ENCODE measurements at places on chromosomes 5 and 9.

- DNase-seq: no peak
Measured at GRCh38 chr9:34458959-34459340, 345 bp downstream of the DNAI1 start.

DNA sequence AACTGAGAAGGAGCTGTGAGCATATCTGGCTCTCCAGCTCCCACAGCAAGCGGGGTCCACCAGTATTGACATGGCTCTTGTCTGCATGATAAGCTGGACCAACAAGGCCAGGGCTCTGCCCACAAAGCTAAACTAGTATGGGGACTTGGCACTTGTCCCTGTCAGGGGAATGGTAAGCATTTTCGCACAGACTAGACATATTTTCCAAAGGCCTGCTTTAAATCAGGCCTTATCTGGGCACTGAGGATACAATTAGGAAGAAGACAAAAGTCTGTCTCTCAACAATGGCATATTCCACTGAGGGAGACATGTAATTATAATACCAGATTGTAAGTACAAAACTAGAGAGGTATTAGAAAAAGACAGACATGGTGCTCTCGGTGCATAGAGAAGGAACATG is 32.1 kb downstream of the CSF2 start:
- DNase-seq: no peak

GRCh38 chr9:134688231-134688630 is 46.6 kb downstream of the COL5A1 start:
- DNase-seq: no peak

- no peak for DNase-seq
Measured at GRCh38 chr5:97134634-97135033, 7.8 kb downstream of the LIX1 start.

- DNase-seq: no peak
Measured at GRCh38 chr9:132541870-132542830, 40.3 kb upstream of the BARHL1 start.

- DNase-seq: no peak
Measured at GRCh38 chr5:65728218-65728617, 6.2 kb downstream of the NLN start.

DNA sequence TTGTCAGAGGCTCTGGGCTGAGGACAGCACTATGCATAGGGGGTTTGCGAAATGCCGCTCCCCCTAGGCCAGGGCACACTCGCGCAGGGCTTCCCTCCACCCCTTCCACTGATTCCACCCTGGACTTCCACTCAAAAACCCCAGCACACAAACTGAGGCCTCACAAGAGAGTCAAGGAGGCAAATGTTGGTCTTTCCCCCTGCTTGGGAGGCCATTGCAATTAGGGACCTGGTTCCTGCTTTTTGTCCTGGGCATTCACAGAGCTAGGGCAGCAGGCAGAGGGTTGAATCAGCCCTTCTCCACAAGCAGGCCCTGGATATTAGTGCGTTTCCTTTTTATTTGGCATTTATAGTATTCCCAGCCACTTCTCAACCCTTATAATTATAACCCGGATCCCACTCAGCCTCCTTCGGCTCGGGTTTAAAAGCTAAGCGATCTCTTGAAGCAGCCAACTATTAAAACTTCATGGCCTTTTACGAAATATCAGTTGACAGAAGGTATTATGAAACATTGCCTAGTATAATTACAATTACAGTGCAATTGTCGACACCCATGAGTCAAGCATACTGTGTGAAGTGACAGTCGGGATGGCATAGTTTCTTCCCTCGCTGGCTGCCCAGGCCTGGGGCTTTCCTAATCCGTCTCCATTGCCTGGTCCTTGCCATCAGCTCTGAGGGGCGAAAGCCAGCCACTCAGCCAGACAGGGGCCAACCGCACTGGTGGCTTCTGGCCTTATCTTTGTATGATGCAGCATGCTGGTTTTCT is 285.5 kb upstream of the MAP3K1 start:
- no peak for DNase-seq

DNA sequence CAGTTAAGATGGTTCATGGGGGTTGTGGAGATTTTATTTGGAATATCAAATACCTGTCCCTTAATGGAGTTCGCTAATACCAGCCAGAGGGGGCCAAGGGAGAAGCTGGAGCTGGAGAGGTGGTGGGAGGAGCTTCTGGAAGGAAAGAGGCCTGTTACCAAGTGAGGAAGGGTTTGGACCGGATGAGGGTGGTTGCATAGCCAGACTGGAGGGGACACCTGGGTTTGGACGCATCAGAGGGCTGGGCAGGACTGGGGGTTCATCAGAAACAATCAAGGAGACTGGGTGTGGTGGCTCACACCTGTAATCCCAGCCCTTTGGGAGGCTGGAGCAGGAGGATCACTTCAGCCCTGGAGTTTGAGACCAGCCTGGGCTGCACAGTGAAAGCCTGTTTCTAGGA is 111.8 kb upstream of the IER5L start:
- DNase-seq: no peak

GRCh38 chr5:39624268-39624886 is 199.6 kb upstream of the DAB2 start:
- peak; percentile 62 for DNase-seq

- no peak for DNase-seq
Measured at GRCh38 chr9:101029315-101030085, 973 bp downstream of the PLPPR1 start.

- no peak for DNase-seq
Measured at GRCh38 chr5:137128012-137128411, 371.1 kb downstream of the SPOCK1 start.

GRCh38 chr5:52735139-52735538 is 52.6 kb upstream of the ITGA1 start:
- DNase-seq: no peak

- no peak for DNase-seq
Measured at GRCh38 chr5:95045181-95045965, 239.5 kb downstream of the MCTP1 start.

DNA sequence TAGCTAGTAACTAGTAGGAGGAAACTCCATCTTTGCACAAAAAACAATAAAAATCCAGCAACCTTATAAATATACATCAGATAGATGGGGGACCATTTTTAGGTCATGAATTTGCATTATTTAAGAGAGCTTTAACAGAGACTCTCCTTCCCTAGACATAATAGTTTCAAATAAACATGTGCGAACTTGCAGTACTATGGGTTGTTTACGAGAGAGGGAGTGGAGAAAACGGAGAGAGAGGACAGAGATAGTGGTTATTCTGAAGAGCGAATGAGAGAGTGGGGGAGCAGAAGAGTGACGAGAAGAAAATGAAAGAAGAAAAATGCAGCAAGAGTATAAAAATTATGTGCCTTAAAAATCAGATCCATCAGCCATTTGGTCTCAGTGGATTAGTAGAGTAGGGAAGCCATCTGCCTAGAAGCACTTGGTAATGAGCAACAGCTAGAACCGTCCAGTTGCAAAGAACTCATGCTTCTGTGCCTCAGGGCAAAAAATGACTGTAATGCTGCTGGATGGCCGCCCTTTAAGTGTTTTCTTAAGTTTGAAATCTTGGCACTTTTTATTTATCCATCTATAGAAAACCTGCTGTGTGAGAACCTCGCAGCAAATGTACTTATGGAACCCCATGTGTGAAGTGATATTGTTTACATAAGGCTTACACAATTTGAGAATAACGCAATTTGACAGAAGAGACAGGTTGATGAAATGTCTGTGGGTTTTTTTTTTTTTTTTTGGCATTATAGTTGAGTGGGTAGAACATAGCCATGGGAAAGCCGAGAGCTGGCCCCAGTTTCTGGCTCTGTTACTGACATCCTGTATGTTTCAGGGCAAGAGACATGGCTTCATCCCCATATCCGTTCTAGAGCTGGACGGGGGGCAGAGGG is 95.6 kb upstream of the ZNF608 start:
- no peak for DNase-seq

DNA sequence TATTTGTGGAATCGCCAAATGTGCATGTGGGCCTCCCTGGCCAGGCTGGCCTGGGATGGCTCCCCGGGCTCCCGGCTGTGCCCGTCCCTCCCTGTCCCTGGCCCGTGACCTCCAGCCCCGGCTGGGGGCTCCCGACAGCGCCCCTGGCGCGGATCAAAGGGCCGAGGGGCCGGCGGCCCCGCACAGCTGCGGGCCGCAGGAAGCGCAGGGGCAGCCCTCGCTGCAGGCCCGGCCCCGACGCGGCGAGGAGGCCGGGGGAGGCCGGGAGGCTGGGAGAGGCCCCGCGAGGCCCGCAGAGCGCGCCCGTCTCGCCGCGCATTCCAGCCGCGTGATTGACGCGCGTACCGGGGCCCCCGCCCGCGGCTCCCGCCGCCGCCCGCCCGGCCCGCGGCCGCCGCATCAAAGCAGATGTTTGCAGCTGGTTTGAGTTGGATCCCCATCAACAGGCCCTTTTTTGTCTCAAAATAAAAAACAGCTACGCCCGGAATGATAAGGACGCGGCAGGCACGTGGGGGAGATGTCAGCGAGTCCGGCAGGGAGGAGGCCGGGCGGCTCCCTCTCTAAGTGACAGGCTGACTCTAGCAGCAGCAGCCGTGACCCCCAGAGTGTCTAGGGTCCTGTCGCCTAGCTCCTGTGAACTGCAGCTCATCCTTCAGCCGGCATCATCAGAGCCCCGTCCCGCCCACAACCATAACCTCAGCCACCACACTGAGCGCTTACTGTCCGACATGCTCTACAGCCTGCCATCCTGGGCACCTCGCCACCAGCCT is 69.4 kb downstream of the LMX1B start:
- DNase-seq: no peak

DNA sequence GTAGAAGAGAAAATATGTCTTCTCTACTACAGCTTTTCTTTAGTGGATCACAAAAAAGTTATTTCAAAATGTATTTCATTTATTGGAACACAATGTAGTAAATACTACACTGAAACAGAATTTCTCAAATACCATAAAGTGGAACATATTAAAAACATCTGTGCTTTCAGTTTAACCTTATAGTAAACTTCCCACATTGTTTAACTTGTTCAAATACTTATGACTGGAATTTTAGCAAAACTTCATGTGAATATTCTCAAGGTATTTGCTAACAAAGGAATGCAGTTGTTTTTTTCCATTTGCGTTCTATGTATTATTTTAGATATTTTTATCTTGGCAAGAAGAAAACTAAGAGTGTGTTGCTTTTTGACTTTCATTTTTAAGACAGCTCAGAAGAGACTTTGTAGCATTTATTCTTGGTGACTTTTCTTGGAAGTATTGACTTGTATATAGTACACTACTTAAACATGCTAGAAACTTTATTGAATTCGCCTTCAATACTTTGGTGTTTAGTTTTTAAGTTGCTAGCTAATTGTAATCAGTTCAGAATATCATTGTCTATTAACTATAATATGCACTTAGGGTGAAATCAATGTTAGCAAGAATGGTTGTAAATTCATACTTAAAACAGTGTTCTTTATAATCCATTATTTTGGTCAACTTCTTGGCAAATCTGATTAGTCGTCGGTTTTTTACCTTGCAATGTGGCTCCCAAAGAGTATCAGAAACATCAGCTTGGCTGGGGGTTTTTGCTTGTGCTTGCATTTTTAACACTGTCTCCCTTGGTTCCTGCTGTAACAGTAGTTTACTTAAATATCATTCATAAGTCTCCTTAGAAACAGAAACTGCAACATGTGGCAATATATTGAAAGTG is 5.0 kb upstream of the RHOBTB3 start:
- DNase-seq: no peak

DNA sequence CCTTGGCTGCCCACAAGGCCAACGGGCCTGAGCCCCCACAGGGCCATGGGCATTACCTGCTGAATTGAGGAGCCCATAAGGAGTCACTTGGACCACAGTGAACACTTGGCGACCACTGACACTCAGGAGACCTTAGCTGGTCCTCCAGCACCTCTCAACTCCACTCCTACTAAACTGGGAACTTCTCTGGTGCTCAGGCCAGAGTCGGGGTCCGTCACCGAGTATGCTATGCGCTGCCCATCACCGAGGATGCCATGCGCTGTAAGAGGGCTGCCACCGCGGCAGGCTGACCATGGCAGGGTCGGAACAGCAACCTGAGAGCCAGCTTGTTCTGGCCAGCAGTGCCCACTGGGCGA is 600 bp upstream of the SQSTM1 start:
- no peak for DNase-seq

- no peak for DNase-seq
Measured at GRCh38 chr9:30661925-30662324, 1722.5 kb upstream of the ACO1 start.

- no peak for DNase-seq
Measured at GRCh38 chr5:147791181-147791580, 8.7 kb upstream of the JAKMIP2 start.

- DNase-seq: no peak
Measured at GRCh38 chr5:1436036-1436435, 9.2 kb downstream of the SLC6A3 start.

DNA sequence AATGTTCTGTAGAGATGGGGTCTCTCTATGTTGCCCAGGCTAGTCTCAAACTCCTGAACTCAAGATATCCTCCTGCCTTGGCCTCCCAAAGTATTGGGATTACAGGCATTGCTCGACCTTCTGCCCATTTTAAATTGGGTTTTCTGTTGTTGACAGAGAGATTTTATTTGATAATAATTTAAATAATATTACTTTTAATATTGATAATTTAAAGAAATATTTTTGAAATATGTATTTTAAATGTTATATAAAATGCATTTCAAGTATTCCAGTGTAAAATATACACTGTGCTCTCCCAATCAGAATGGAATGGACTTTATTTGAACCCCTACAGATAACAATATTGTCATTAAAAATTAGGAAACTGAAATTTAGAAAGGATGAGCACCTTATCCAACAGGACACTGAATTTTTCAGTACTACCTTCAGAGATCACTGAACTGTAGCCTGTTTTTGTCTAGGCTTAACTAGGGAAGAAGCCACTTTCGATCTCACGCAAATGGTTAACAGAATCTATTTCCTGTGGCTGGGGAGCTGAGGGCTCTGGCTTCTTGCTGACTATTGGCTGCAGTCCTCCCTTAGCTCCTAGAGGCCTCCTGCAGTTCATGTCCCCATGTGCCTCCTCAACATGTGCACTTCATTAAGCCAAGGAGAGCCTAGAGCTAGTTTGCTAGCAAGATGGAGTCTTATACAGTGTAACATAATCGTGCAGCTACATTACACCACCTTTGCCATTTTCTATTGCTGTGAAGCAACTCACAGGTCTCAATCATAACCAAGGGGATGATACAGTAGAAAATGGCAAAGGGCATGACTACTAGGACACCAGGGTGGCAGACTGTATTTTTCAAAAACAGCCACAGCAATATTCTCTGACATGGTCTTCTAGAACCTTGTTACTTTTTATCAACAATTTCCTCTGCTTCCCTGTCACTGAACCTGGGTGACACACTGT is 150.0 kb downstream of the CDC42SE2 start:
- no peak for DNase-seq

All from RCC 7860 (cell line).